ENCODE measurements at places on chromosomes 5 and 9.

GRCh38 chr5:158756871-158757270, 342.8 kb downstream of the EBF1 start:
- no peak for DNase-seq

- DNase-seq, result no peak
These were observed 135.2 kb downstream of the PTTG1 start for GRCh38 chr5:160556846-160557245.

- DNase-seq, result no peak
These were observed 86.8 kb upstream of the OR13F1 start for GRCh38 chr9:104417296-104417695.

GRCh38 chr9:116701940-116702642, 15.0 kb downstream of the TRIM32 start:
- no peak for DNase-seq

GRCh38 chr9:17332115-17332514, 197.3 kb downstream of the CNTLN start:
- no peak for DNase-seq

- DNase-seq, result no peak
These were observed 1.2 kb upstream of the RNF38 start for GRCh38 chr9:36401164-36401740.

All from T-helper 1 cell (primary cell).